ENCODE measurements at places on chromosomes 13 and 19.

DNA sequence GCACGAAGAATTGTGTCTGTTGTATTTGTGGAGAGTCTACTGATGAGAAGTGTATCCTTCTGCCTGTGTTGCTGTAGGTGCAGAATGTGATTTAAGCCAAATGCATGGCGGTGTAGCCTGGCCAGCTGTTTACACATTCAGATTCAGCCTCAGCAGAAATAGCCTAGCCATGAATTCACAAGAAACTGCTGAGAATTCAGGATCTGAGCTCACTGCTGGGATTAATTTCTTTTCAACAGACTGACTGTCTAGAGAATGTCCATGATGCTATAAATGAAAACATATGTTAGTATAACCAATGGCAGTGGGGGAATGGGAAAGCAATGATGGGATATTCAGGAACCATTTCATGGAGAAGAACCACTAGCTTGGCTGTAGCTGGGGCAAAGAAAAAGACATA, 77.4 kb upstream of the RNF113B start:
- DNase-seq, result peak; percentile 95

- DNase-seq, result no peak
Observed at GRCh38 chr19:30254789-30255188, 117.4 kb upstream of the ZNF536 start.

GRCh38 chr13:46830405-46831005, 33.5 kb upstream of the ESD start:
- DNase-seq, result no peak

DNA sequence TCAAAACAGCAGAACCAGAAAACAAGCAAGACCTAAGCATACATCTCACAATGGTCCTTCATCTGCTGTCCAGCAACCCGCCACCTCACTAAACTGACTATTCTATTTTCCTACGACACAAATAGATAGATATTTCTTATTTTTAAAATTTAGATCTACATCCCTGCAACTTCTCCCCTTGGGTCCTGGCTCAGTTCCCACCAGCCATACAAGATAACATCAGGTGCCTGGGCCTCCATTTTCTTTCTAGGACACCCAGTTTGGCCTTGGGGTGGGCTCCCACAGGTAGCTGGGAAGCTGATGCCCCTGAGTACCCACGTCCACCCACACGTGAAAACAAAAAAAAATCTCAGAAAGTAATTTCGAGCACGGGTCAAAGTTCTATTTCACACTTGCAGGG, 47.6 kb downstream of the TGDS start:
- DNase-seq, result peak; percentile 10

DNA sequence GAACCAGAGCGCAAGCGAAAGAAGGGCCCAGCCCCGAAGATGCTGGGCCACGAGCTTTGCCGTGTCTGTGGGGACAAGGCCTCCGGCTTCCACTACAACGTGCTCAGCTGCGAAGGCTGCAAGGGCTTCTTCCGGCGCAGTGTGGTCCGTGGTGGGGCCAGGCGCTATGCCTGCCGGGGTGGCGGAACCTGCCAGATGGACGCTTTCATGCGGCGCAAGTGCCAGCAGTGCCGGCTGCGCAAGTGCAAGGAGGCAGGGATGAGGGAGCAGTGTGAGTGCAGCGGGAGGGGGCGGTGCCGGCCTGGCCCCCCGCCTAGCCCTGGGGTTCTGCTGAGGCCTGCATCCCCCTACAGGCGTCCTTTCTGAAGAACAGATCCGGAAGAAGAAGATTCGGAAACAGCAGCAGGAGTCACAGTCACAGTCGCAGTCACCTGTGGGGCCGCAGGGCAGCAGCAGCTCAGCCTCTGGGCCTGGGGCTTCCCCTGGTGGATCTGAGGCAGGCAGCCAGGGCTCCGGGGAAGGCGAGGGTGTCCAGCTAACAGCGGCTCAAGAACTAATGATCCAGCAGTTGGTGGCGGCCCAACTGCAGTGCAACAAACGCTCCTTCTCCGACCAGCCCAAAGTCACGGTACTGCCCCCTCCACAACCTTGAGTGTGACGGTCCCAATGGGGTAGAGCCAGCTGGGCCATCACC, 2.1 kb downstream of the NR1H2 start:
- DNase-seq, result no peak

DNA sequence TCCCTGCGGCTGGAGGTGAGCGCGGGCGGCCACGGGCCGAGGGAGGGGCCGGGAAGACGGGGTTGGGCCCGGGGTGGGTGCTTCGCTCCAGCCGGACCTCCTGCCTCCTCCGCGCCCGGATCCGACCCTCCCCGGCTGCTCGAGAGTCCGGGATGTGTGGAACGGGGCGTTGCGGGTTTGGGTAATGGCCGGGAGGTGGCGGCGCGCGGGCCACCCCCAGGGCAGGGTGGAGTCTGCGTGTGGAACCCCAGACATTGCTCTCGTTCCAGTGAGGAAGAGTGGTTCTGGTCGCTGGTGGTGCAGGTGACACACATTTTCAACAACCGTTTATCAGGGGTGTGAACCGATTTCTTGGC, 38.8 kb downstream of the ARHGEF7 start:
- no peak for DNase-seq

DNA sequence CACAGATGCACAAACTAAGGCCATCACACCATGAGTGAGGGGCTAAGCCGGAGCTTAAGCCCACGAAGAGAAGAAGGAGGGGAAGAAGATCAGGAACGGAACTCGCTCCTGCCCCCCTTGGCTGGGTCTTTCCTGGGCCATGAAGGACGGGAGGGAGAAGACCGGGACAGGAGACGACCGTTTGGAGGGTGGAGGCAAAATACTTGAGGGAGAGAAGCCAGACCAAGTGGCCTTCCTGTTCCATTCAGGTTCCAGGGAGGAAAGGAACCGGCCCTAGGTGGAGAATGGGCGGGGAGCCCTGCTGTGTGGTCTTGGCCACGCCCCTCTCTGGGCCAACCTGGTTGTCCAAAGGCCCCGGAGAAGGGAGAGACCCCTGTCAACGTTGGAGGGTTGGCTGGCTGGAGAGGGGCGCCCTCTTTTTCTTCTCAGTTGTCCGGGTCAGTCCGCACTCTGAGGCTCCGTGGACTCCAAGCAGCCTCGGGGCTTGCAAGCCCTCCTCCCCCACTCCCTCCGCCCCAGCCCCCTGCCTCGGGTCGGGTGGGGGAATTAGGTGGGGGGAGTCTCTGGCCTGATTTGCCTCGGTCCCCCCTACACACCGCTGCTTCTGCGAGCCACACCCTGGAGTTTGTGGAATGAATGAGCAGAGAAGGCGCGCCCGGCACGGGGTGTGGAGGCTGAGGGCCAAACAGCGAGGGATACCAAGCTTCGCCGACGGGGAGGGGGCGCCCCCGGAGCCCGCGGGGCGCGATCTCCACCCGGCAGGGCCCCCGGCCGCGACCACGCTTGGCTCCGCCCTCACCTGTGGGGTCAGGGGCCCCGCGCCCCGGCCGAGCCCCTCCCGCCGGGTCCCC, 757 bp downstream of the FBN3 start:
- no peak for DNase-seq

- no peak for DNase-seq
Observed at GRCh38 chr13:27663947-27664346, 42.3 kb downstream of the POLR1D start.

DNA sequence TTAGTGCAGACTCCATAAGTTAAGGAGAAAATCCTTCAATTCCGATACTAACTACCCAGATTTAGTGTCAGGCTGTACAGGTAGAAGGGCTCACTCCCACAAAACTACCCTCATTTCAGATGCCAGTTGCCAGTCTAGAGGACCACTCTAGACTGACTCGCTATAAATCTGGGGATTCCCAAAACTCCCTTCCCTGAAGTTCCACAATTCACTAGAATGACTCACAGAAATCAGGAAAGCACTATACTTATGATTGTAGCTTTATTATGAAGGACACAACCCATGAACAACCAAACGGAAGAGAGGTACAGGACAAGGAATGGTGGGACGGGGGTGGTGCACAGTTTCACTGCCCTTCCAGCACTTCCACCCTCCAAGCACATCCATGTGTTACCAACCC, 321.2 kb downstream of the DIAPH3 start:
- DNase-seq, result no peak

GRCh38 chr19:10001899-10002298, 8.4 kb downstream of the COL5A3 start:
- no peak for DNase-seq

- no peak for DNase-seq
Observed at GRCh38 chr19:41844601-41845000, at the start of gene LYPD4. Gene LYPD4, minus strand, starts transcription at chr19:41844683. Its CDS starts 5,398 bp downstream, at chr19:41839285.

GRCh38 chr13:23945612-23946011, 48.3 kb upstream of the C1QTNF9B start:
- DNase-seq, result no peak

DNA sequence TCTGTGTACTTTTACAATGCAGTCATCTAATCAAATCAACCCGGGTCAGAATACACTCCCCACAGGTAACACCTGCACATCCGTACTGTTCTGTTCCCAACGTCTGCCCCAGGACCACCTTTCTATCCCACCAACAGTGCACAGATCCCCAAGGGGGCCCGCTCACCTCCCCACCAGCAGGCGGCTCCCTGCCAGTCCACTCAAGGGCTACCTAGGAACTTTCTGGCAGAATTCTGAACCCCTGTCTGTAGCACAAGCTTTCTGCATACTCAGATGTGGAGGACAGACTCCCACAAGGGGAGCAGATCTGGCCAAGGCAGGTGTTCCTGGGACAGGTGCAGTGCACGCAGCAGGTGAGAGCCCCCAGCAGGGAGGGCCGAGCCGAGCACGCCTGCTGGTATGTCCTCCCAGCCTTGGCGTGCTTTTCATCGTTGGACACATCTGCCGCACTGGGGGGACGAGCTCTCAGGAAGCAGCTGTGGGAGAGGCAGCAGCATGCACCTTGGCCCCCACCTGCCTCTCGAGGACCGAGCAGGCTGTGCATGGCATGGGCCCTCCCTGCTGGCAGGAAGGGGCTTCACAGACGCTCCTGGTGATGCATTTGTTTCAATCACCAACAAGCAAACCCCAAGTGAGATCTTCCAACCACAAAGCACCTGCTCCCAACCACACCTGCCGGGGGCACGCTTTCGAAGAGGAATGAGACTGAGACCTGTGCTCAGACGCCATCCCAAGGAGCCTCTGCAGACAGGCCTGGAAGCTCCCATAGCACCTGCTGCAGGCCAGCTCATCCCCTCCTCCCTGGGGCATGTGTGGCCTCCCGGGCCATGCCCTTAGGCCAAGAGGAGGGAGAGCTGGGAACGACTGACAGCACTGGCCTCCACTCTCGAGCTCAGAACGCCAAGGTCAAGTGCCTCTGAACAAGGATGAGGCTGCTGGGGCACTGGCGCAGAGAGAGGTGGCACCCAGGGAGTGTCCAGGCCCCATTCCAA, 35.9 kb downstream of the RAB20 start:
- DNase-seq, result no peak

DNA sequence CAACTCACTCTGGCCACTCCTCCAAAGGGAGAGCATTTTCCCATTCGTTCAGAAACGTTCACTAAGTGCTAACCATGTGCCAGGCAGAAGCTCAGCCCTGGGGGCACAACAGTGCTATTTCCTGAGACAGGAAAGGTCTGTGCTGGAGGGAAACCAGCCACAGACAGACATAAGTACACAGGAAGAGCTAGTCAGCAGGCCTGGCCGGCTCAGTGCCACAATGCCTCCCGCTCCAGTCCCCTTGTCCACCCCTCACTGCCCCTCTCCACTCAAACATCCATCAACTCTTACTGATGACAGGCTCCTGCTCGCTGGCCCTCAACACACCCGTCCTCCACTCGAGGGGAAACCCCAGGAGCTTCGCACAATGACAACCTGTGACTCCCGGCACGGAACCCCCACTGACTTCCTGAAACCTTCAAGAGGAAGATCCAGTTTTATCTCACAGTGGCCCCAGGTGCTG, 11.3 kb upstream of the PLA2G4C start:
- no peak for DNase-seq

DNA sequence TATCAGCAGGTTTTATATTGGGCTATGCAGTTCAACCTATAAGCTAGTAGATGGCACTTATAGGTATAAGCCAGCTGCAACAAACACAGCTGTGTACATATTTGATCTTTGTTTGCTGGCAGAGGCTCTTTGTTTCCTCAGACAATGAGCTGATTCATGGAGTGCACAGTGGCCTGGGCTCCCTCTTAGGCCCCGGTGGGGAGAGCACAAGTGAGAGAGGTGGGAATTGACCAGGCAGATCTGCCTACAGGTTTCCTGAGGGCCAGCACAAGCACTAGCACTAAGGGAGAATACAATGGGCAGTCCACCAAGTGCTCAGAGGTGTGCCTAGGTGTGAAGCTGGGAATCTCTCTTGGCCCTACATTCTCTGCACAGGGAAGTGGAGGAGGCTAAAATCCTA, 1390.7 kb downstream of the SLITRK5 start:
- DNase-seq, result no peak

GRCh38 chr19:58511353-58512208, at the start of gene SLC27A5:
Gene SLC27A5, minus strand, starts transcription at chr19:58511992. Its CDS starts 37 bp downstream, at chr19:58511955.
- DNase-seq, result no peak

DNA sequence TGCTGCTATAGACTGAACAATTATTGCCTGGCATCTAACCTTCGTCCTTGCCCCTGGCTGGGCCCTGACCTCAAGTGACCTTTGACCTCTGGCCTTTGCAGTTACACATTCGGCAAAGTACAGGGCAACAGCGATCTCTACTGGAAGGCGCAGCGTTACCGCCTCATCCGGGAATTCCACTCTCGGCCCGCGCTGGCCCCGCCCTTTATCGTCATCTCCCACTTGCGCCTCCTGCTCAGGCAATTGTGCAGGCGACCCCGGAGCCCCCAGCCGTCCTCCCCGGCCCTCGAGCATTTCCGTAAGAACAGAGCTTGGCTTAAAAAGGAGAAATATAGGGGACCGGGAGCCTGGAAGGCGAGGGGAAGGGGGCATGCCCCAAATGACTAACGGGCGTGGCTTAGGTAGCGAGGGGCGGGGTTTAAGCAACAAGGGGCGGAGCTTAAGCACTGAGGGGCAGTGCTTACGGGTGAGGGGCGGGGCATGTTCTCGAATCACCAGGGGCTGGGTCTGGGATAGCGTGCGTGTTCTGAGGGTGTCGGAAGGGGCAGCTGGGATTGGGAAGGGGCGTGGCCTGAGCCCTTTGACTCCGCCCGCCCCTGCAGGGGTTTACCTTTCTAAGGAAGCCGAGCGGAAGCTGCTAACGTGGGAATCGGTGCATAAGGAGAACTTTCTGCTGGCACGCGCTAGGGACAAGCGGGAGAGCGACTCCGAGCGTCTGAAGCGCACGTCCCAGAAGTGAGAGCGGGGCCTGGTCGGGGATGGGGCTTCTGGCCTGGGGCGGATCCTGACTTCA, 52.7 kb downstream of the TRPM4 start:
- DNase-seq, result peak; percentile 74

- DNase-seq, result no peak
Observed at GRCh38 chr19:4991996-4992698, 23.2 kb downstream of the KDM4B start.

DNA sequence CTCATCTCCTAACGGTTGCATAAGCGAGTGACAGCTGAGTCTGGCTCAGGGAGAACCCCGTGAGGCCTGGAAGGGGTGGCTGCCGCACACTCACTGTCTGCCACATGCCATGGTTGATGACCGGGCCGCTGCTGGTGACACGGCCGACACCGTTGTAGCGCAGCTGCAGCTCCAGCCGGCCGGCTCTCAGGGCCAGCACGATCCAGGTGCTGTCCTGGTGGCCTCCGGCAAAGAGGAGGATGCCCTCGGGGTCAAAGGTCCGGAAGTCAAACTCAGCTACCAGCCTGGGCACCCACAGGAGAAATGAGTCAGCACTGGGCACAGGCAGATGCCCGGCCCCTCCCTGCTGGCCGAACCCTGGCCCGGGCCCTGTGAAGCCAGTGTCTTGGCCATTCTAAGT, 31.7 kb downstream of the GAS6 start:
- DNase-seq, result no peak
